ENCODE measurements at places on chromosomes 1 and 21.

DNA sequence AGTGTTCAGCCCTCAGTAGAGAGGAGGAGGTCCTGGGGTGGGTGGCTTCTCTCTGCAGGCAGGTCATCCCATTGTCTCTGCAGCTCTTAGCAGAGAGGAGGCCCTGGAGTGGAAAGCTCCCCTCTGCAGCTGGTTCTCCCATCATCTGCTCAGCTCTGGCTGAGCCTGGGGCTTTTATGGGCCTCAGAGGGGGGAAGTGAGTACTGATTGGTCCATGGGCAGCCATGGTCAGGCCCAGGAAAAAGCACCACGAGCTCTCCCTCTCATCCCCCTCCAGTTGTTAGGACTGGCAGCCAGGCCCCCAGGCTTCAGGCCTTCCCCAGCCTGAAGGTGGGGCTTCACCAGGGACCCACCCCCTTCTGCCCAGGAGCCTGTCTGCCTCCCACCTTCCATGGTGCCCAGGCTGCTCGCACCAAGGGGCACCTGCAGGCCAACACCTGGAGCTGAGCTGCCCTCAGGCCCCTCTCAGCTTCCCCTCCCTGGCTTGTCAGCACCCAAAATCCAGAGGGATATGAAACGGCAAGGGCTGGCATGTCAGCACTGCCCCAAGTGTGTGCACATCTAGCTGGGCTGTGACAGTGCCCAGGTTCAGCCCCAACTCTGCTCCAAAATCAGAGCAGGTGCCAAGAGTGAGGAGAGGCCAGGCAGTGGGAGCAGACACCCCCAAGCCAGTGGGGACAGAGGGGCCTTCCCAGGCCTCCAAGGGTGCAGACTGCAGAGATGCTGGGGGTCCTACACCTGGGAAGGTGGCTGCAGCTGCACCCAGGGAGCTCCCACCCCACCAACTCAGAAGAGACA, 449.0 kb downstream of the MATN1 start:
- no peak for DNase-seq

DNA sequence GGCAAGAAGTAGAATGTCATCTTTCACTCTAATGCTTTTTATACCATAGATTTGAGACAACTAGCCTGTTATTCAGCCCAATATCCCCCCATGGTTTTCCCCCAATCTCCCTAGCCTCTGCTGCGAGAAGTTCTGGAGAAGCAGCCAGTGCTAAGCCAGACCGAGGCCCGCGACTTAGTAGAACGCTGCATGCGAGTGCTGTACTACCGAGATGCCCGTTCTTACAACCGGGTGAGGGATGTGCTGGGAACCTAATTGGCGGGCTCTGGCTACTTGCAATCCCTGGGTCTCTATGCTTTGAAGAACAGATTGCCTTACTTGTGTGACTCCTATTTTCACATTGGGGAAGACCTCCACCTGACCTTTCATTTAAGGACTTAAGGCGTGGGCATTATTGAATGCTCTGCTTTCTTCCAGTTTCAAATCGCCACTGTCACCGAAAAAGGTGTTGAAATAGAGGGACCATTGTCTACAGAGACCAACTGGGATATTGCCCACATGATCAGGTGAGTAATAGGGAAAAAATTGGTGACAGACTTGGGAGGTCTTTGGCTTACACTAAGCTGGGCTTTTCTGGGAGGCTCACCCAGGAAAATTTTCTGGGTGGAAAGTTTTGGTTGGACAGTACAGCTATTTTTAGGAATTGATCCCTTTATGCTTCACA, 1.9 kb downstream of the PSMB4 start:
- peak; percentile 12 for DNase-seq

DNA sequence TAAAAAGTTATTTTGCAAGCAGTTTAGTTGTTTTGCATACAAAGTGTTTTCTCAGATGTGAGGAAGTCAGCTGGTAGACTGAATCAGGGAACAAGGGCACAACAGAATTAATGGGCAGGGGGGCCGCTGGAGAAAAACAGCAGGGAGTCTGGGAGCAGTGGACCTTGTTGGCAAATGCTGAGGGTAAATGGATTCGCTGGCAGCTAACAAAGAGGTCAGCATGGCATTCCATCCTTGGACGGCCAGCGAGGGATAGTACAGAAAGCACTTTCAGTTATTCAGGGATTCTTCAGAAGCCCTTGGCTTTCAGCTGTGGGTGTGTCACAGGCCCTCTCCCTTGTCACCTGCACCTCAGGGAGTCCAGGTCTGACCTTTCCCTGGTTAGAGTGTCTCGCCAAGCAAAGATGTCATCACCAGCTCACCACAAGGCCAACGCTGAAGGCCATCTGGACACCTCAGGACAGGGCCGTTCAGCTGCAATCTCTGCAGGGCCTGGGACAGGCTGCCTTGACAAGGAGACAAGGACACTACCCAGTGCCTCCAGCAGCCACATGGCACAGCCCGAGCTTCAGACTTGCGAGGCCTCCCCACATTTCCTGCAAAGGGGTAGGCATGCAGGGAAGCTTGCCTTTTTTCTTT, 90.4 kb downstream of the KCNN3 start:
- no peak for DNase-seq

DNA sequence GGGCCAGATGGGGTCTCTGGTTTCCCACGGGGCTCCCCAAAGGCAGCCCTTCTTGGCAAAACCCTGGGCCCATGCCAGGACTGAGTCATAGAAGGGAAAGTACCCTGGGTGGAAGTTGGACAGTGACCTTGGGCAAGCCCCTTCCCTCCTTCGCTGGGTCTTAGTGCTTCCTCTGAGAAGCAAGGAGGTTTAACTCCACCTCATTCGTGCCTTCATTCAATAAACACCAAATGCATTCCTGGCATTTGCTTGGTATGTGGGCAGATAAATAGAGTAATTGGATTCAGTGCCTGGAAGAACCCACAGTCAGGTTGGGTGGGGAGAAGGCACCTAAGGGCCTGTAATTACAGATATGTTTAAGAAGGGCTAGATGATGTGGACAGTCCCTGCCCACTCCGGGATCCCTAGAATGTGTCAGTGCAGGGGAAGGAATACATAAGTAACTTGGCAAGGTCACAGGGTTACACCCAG, 36.3 kb upstream of the CITED4 start:
- DNase-seq = no peak

- no peak for DNase-seq
Observed at GRCh38 chr1:980602-981395, 1.1 kb downstream of the PERM1 start.

DNA sequence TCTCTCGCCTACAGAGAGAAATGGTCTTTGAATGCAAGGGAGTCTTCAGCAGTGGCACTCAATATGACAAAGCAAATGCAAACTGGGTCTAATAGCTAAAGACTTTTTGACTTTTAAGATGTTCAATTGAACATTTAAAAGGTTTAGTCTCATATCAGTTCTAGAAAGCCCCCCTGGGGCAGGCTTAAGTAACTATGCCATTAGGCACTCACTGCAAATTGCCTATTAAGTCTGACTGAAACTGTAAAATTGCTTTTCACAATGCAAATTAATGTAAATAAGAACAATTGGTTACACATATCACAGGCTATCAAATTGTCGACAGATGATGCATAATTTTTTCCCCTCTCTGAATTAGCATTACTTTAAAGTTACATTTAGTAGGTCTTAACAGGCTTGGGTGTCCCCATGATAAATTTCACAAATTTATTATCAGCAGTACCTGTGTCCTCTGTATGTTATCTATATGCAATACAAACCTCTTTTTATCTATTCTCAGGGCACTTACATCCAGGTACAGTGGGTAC, 329.1 kb downstream of the LRRIQ3 start:
- no peak for DNase-seq

- no peak for DNase-seq
Observed at GRCh38 chr1:58895082-58895481, 111.2 kb upstream of the JUN start.

DNA sequence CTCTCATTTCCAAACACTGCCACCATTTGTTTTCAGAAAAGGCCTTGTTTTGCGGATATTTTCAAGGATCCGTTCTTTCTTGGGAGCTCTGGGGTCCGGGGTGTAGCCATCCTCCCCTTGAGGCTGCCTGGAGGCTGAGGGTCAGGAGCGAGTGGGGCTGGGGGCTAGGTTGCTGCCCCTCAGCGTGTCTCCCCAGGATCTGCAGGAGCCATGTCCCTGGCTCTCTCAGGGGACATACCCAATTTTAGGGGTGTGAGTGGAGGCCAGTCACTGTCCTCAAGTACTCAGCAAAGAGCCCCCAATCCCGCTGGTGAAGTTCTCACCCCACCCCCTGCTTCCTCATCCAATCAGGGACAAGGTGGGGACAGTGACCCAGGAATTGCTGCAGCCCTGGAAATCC, 15.0 kb upstream of the PRDM16 start:
- DNase-seq = no peak

Measured in fibroblast of skin of right biceps (primary cell).